GM04504 (cell line): ENCODE measurements at places on chromosomes 7 and 10.

DNA sequence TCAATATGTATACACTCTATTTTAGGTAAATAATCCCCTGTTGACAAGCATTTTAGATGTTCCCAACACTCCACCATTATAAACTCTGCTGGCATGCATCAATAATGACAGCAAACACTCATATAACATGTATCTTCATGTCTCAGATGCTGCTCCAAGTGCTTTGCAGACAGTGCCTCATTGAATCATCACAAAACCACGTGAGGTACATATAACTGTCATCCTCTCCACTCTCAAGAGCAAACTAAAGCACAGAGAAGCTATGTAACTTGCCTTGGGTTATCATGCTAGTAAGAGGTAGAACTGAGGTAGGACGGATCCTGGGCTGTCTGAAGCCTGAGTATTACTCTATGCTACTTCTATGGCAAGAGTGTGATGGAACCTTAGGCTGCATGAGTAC, 72.5 kb upstream of the GSDME start:
- DNase-seq: no peak

GRCh38 chr10:58645416-58646146, 132.9 kb downstream of the BICC1 start:
- DNase-seq: no peak

DNA sequence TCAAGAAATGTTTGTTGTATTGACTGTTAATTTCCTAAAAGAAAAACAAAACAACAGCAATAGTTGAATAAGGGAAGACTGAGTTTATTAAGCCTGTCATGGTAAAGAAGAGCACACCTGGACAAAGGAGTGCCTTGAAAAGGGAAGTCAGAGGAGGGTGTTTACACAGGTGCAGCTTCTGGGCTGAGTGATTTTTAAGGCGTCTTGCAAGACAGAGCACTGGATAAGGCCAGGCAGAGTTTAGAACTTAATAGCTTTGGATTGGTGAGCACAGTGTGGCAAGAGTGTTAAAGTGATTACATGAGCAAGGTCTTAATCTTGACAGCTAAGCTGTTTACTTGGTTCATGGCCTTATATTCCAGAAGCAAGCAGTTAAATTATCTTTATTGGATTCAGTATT, 423.2 kb downstream of the CNTNAP2 start:
- no peak for DNase-seq

- DNase-seq: no peak
These were observed 28.9 kb downstream of the CDK14 start for GRCh38 chr7:90625051-90625450.

DNA sequence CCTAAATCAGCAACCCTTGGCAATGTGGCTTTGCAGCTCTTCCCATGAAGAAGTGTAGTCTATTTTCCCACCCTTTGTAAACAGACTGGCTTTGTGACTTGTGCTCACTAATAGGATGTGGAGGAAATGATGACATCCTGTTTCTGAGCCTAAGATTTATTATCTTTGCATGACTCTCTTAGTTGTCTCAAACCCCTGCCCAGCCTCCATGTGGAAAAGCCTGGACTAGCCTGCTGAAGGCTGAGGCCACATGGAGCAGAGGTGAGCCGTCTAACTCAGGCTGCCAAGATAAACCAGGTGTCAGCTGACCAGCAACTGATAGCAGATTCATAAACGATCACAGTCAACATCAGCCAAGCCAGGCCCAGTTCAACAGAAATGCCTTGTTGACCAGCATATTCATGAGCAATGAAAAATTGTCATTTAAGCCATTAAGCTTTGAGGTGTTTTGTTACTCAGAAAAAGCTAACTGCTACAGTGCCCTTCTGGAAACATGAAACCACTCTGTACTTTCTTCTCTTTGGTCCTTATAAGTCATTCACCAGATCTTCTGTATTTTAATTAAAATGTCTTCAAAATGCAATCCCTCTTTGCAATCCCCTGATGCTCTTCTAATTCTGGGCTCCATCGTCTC, 586.3 kb upstream of the ANKRD30A start:
- DNase-seq: no peak
